ENCODE measurements at places on chromosomes 1 and 21. TPM values are rescaled to one million over a fixed set of nuclear protein-coding genes. Genes with fewer than 3 reads are reported as not detected.

WRAP73 gene
- total RNA-seq: 10.9 TPM

OVAAL gene
- not detected for total RNA-seq

HOOK1 gene
- total RNA-seq: not detected

ELAPOR1 gene
- total RNA-seq: under 0.01 TPM

ESRRG gene
- not detected for total RNA-seq

SARS1 gene
- 170 TPM for total RNA-seq

UBL4B gene
- total RNA-seq: not detected

MAP3K21 gene
- 3.7 TPM for total RNA-seq

FAM177B gene
- not detected for total RNA-seq

CRP gene
- total RNA-seq: not detected

MROH9 gene
- total RNA-seq: not detected

IL10 gene
- total RNA-seq: not detected
